ENCODE measurements at places on chromosomes 5 and 9. TPM values are rescaled to one million over a fixed set of nuclear protein-coding genes. Genes with fewer than 3 reads are reported as not detected.

The ADAMTS16 gene
- not detected for total RNA-seq

The IL13 gene
- not detected for total RNA-seq

The HOMER1 gene
- 7.2 TPM for total RNA-seq

- peaks cover 5% of the 10 kb centered on the region for H3K27me3 ChIP-seq
- H3K36me3 ChIP-seq: no peaks in the 10 kb centered on the region
- peaks cover 2% of the 10 kb centered on the region for H3K4me1 ChIP-seq
- no peak for DNase-seq
These were observed 55.4 kb downstream of the ACER2 start for GRCh38 chr9:19464061-19464763.

GRCh38 chr9:92770360-92770995 lies 5.8 kb upstream of the BICD2 start:
- no peaks in the 10 kb centered on the region for H3K36me3 ChIP-seq
- peaks cover 8% of the 10 kb centered on the region for H3K4me1 ChIP-seq
- no peak overlapping the region for H3K4me3 ChIP-seq
- H3K27ac ChIP-seq: no peak overlapping the region

DNA sequence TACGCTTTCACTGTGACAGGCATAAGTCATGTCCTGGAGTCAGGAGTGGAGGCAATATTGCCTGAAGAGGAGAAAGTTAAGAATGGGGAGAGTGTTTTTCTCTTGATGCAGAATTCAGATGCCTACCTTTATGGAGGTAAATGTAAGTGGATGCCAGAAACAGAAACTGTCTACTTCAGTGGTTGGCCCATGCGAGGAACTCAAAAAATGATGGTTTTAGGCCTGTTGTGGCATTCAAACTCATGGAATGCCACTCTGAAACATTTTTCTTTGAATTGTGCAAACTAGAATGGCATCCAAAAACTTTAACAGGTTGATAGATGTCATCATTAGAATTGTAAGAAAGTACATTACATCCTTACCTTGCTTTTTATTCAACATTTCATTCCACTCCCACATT lies 47.7 kb upstream of the NTRK2 start:
- no peak for DNase-seq
- no peaks in the 10 kb centered on the region for H3K36me3 ChIP-seq
- no peaks in the 10 kb centered on the region for H3K4me1 ChIP-seq
- peaks cover 10% of the 10 kb centered on the region for H3K27me3 ChIP-seq
- H3K27ac ChIP-seq: no peak overlapping the region

- peaks cover 9% of the 10 kb centered on the region for H3K4me1 ChIP-seq
- H3K36me3 ChIP-seq: no peaks in the 10 kb centered on the region
- no peak overlapping the region for H3K4me3 ChIP-seq
- DNase-seq: no peak
- H3K27me3 ChIP-seq: no peaks in the 10 kb centered on the region
These were observed 51.8 kb upstream of the HMHB1 start for GRCh38 chr5:143760131-143760505.

The ADRB2 gene
- total RNA-seq: 7.1 TPM

GRCh38 chr5:6868171-6868570 lies 154.9 kb downstream of the TENT4A start:
- H3K4me3 ChIP-seq: no peak overlapping the region
- no peak overlapping the region for H3K27ac ChIP-seq
- no peaks in the 10 kb centered on the region for H3K27me3 ChIP-seq
- peak; percentile 64 for DNase-seq

GRCh38 chr5:72224946-72225463 lies 95.0 kb downstream of the MRPS27 start:
- peak overlapping the region; percentile 84 for H3K27ac ChIP-seq
- peaks cover 23% of the 10 kb centered on the region for H3K4me1 ChIP-seq
- H3K36me3 ChIP-seq: peaks cover 53% of the 10 kb centered on the region
- DNase-seq: no peak
- H3K4me3 ChIP-seq: no peak overlapping the region

The PCDHGA6 gene
- total RNA-seq: 0.18 TPM

The TIMD4 gene
- total RNA-seq: not detected

The SAP30L gene
- total RNA-seq: 53.2 TPM

GRCh38 chr9:129582855-129583254 lies 38.0 kb downstream of the C9orf50 start:
- H3K4me3 ChIP-seq: no peak overlapping the region
- H3K4me1 ChIP-seq: peaks cover 15% of the 10 kb centered on the region
- no peak overlapping the region for H3K27ac ChIP-seq

DNA sequence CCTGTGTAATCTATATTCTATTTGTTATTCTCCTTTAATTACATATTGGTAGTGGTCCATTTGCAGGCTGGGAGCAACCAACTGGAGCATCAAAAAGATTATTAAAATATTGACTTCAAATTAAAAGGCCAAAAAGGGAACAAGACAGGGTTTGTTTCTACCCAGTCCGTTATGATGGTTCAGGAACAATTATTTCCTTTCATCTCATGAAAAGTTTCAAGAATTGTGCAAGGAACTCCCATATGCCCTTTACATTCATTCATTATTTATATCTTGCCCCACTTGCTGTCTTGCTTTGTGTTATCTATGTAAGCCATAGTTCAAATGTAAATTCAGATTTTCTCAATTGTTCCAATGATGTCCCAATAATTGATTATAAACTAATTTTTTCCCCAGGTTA lies 58.7 kb upstream of the TLE1 start:
- H3K36me3 ChIP-seq: no peaks in the 10 kb centered on the region
- H3K4me3 ChIP-seq: no peak overlapping the region
- no peaks in the 10 kb centered on the region for H3K4me1 ChIP-seq
- no peak overlapping the region for H3K27ac ChIP-seq
- no peak for DNase-seq

DNA sequence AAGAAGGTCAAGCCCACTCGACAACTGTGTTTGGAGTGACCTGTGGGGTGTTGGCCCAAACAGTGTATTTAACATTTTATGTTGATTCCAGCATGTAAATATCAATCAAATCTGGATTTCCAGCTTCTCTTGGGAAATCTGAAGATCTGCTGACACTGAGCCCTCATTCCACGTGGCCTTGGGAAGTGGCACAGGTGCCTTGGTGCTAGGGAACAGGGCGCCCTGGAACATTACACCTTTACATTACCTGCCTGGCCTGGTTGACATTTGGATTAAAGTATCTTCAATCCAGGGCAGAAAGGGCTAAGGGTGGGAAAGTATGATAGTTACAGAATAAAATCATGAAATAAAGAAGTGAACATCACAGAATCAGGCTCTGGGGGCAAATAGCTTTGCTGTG lies 84.9 kb upstream of the CTSL start:
- DNase-seq: no peak
- H3K4me3 ChIP-seq: no peak overlapping the region
- H3K4me1 ChIP-seq: peaks cover 45% of the 10 kb centered on the region
- H3K27me3 ChIP-seq: no peaks in the 10 kb centered on the region
- H3K36me3 ChIP-seq: peaks cover 79% of the 10 kb centered on the region

DNA sequence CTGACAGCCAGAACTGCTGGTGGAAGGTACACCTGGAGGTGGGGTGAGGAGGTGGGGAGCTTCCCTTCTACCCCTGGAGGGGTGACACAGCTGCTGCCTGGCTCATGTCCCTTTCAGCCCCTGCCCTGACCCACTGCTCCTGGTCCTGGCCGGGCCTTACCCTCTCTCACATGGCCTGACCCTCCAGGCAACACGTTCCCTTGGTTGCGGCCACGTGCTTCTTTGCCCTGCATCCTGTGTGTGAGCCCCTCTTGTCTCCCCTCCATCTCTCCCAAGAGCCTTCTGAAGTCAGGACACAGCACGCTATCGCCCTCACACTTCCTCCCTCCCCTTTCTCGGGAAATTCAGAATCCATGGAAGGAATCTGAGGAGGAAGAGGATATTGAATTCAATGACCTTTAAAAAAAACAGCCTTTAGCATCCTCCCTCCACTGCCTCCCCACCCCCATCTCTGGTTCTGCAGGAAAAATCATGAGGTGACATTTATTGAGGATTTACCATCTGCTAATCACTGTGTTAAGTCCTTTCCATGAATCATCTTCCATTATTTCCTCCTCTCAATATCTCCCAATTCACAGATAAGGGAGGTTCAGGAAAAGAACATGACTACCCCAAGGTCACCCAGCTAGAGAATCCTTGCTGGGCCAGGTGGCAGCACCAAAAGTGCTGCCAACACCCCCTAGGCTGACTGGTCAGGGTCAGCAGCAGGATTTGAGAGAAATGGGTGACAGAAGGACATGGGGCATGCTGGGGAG lies 8.3 kb downstream of the AQP3 start:
- H3K4me1 ChIP-seq: peaks cover 24% of the 10 kb centered on the region
- H3K27ac ChIP-seq: no peak overlapping the region
- no peak for DNase-seq
- H3K4me3 ChIP-seq: no peak overlapping the region
- H3K36me3 ChIP-seq: no peaks in the 10 kb centered on the region

DNA sequence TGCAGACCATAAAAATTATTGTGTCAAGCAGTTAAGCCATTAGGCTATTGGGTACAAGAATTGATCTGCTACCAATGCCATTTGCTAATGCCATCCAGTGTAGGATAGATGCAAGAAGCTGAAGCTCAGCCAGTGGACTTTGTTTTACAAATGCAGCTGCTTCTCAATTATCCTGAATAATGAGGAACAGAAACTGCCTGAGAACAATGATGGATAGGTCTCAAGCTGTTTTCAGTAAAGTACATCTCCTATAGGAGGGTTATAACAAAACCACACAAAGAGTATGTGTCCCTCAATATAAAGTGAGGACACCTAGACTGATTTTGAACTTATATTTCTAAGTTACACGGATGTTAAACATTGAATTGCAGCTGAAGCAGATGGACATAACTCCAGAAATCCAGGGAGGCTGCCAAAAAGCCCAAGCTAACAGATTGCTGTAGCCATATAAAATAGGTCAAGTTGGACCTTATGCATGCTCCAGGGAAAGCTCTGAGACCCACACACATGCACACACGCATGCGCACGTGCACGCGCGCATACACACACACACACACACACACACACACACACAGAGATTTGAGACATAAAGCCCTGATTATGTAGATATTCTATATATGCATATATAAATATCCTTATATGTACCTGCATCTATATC lies 482.7 kb upstream of the CD180 start:
- no peaks in the 10 kb centered on the region for H3K4me1 ChIP-seq
- no peak overlapping the region for H3K27ac ChIP-seq
- no peak for DNase-seq

The STK32A gene
- total RNA-seq: not detected

- peak; percentile 98 for DNase-seq
- H3K4me3 ChIP-seq: peak within 1 kb of the TSS; percentile 72
- H3K27ac ChIP-seq: no peak within 1 kb of the TSS
- no peaks in the 10 kb centered on the region for H3K27me3 ChIP-seq
- peaks cover 21% of the 10 kb centered on the region for H3K4me1 ChIP-seq
These were observed at the start of gene DTWD2 for GRCh38 chr5:118987988-118988865. TSS of gene DTWD2 (minus strand) at chr5:118988547. CDS start at chr5:118988511, 36 bp downstream.

DNA sequence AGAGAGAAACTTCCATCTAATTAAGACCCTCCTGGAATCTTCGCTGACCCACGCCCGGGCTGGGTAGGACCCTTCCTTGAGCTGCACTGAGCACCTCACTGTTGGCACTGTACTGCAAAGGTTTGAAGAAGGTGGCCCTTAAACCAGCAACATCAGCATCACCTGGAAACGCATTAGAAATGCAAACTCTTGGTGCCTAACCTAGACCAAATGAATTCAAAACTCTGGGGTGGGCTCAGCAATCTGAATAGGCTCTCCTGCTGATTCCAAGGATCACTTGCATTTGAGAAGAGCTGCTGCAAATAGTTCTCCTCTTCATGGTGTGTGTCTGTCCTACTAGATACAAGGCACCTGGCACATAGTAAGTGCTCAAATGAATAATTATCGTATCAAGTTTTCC lies 2.7 kb upstream of the ZNF618 start:
- peaks cover 15% of the 10 kb centered on the region for H3K4me1 ChIP-seq
- H3K4me3 ChIP-seq: no peak overlapping the region
- no peak overlapping the region for H3K27ac ChIP-seq

GRCh38 chr5:16852251-16853005 lies 83.7 kb downstream of the MYO10 start:
- H3K27me3 ChIP-seq: no peaks in the 10 kb centered on the region
- no peaks in the 10 kb centered on the region for H3K36me3 ChIP-seq
- no peak overlapping the region for H3K4me3 ChIP-seq
- peaks cover 43% of the 10 kb centered on the region for H3K4me1 ChIP-seq
- DNase-seq: no peak

The PTPN3 gene
- total RNA-seq: 4.7 TPM

GRCh38 chr5:136667789-136668188 lies 302.4 kb upstream of the TRPC7 start:
- no peak overlapping the region for H3K4me3 ChIP-seq
- H3K27ac ChIP-seq: no peak overlapping the region
- no peaks in the 10 kb centered on the region for H3K4me1 ChIP-seq
- no peaks in the 10 kb centered on the region for H3K36me3 ChIP-seq
- DNase-seq: no peak
- H3K27me3 ChIP-seq: peaks cover 21% of the 10 kb centered on the region

GRCh38 chr9:134455934-134456755 lies 129.9 kb downstream of the RXRA start:
- H3K36me3 ChIP-seq: no peaks in the 10 kb centered on the region
- H3K4me1 ChIP-seq: peaks cover 49% of the 10 kb centered on the region

DNA sequence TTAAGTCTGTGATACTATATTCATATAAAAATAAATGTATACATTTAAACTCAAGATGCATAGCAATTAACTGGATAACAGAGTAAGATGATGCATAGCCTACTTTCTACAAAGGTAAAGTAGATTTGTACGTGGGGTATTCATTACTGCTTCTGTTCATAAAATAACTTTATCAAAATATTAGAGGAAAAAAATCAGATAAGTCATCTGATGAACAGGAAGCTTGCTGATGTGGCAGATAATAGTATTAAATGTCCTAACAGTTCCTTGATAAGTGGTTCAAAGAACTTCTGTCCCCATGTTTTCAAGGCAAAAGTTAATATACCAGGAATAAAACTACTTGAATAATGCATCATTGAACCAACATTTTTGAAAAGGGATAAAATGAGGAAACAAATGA lies 123.7 kb downstream of the NFIB start:
- H3K27ac ChIP-seq: no peak overlapping the region
- DNase-seq: no peak
- no peak overlapping the region for H3K4me3 ChIP-seq
- no peaks in the 10 kb centered on the region for H3K27me3 ChIP-seq

DNA sequence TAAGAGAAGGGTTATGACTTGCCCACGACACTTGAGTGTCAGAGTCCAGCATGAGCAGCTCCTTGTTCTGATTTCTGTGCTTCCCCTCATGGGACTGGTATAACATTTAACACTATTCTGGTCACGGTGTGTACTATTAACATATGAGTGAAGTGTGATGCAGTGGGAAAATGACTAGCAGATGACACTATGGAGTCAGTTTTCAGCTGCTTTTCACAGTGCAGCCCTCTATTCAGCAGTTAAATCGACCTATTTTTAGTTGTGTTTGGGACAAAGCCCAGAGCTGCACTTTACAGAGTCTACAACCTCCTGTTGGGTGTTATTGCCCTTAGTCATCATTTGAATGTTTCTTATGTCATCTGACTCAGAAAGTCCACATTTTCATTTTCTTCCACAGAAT lies 59.1 kb downstream of the CHSY3 start:
- H3K4me3 ChIP-seq: peak overlapping the region; percentile 30
- no peak for DNase-seq
- H3K4me1 ChIP-seq: peaks cover 74% of the 10 kb centered on the region
- H3K27ac ChIP-seq: peak overlapping the region; percentile 95

The SPATA31A3 gene
- total RNA-seq: not detected

- H3K27me3 ChIP-seq: peaks cover 10% of the 10 kb centered on the region
- H3K36me3 ChIP-seq: no peaks in the 10 kb centered on the region
- H3K27ac ChIP-seq: no peak overlapping the region
- H3K4me3 ChIP-seq: no peak overlapping the region
- DNase-seq: no peak
These were observed 51.4 kb upstream of the CKMT2 start for GRCh38 chr5:81181576-81182316.
